Choroid plexus epithelial cell (primary cell): ENCODE measurements at places on chromosomes 12 and 14.

DNA sequence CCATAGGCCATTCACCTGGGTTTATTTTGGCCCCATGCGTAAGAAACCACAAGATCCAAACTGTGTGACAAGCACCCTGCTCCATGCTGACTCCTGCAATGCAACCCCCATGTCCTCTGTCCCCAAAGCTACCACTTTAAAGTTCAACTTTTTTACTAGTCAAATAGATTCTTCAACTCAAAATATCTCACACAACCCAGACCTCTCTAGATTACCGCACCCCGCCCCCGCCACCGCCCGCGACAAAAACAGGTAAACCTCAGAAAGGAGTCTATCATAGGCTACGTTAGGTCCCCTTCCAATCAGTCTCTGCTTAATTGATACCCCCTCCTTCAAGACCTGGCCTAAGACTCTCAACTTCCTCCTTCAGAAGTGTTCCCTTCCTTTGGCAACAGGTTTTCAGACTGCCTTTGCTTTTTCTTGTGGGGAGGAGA, 2.2 kb downstream of the ZFP36L1 start:
- DNase-seq: no peak

- DNase-seq: no peak
Measured at GRCh38 chr14:85010186-85010585, 519.8 kb upstream of the FLRT2 start.

DNA sequence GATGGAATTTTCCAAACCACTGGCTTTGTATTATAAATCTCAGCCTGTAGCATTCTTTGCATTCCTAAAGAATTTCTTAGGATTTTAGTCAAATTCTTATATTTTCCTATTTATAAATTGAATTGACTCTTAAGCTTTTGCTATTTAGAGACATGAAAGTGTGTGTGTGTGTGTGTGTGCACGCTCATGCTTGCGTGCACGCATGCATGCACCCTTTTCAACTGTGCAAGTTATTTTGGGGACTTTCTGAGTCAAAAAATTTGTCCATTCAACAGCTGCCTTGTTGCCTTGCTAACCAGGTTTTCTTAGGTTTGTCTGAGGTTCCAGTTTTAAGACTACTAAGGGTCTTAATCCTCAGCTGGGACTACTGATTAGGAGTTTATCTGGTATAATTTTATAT, 42.6 kb downstream of the GPATCH2L start:
- no peak for DNase-seq

DNA sequence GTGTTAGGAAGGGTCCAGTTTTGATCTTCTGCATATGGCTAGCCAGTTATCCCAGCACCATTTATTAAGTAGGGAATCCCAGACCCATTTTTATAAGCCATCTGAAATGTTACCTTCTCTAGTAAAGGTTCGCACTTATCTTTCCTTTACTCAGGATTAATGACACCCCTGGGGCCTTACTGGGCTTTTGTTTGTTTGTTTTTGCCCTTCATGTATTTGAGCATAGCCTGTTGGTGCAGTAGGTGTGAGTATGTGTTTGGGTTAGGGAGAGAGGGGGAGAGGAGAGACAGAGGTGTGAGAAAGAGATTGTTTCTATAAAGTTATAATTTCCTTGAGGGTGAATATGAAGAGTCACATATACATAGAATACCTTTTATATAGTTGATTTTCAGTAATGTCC, 96.9 kb downstream of the AKAP6 start:
- no peak for DNase-seq

DNA sequence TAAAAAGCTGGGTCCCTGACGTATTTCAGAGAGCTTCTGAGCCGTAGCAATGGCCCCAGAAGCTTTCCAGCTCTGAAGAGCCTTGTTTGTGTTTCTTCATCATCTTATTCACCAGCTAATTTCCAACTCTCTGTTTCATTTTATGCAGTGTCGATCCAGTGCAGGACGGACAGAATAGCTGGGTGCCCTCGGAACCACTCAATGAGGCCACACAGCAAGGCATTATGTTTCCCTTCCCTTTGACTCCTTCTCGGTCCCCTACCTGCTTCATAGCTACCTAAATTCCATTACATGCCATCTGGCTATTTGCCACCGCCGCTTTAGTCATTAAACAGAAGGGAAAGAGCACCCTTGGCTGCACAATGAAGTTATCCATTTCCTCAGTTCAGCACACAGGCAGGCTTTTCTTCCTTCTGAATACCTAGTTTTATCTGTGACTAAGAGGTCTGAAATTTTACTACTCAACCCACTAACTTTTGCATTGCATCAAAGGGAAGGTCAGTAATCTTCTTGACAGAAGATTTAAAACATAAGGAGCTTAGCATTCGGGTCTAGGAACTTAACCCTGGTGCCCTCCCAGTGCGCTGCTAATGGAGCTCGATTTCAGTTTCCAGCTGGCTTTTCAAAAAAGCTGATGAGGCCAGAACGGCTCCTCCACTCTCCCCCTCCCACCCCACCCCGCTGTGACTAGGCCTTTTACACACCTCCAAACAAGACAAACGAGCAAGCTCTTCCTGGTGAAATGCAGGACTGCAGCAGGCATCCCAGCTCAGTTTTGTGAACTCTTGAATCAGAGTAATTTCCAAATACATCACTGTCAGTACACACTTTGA, 176.8 kb downstream of the GXYLT1 start:
- DNase-seq: peak; percentile 11

DNA sequence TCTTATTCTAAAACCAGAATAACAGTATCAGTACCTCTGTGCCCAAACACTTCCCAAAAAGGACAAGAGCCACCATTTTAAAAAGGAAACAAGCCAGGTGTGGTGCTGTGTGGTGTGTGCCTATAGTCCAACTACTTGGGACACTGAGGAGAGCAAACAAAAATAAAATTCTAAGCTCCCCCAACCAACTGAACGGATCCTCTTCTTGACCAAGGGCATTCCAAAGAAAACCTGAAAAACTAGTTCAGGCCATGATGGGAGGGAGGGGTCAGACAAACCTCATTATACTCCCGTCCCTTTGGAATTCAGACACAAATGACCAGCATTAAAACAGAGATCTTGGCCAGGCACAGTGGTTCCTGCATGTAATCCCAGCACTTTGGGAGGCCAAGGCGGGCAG, 20.5 kb downstream of the SLC11A2 start:
- no peak for DNase-seq

DNA sequence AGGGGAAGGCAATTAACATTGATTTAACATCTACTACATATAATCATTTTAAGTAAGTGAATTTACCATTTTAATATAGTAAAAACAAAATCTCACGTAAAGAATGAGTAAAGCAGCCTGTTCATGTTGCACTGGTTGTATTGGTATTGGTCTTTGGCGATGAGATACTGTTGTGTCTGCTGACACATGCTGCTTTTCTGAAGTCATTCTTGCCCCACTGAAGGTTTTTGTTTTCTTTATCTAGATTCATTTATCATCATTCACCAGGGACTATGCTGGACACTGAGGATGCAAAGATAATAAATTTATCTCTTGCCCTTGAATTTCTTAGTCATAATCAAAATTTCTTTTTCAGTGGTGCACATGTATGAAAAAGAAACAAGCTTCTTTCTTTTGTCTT, 246.2 kb upstream of the NPAS3 start:
- DNase-seq: no peak

DNA sequence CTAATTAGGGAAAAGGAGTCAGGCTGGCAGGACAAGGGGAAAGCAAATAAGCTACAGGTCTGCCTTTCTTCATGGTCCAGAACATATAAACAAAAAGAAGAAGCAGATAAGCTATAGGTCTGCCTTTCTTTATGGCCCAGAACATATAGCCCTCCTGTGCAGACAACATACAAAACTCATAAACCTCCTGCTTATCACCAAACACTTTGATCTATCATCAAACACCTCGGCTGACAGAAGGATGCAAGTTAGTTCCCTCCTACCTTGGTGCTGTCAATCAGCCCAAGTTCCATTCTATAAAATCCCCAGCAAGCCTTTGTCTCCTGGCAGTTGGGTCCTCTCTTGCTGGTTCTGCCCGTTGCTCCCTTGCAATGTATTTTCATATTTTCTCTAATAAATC, 23.2 kb downstream of the AMN1 start:
- no peak for DNase-seq

DNA sequence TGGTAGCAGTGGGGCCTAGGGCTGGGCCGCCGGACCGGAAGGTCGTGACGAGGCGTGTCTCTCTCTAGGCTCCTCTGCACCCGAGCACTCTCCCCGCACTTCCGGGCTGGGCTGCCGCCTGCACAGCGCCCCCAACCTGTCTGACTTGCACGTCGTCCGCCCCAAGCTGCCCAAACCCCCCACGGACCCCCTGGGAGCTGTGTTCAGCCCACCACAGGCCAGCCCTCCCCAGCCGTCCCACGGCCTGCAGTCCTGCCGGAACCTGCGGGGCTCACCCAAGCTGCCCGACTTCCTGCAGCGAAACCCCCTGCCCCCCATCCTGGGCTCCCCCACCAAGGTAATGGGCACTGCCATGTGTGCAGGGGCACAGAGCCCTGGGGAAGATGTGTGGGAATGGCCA, 13.3 kb upstream of the PUS1 start:
- DNase-seq: no peak

DNA sequence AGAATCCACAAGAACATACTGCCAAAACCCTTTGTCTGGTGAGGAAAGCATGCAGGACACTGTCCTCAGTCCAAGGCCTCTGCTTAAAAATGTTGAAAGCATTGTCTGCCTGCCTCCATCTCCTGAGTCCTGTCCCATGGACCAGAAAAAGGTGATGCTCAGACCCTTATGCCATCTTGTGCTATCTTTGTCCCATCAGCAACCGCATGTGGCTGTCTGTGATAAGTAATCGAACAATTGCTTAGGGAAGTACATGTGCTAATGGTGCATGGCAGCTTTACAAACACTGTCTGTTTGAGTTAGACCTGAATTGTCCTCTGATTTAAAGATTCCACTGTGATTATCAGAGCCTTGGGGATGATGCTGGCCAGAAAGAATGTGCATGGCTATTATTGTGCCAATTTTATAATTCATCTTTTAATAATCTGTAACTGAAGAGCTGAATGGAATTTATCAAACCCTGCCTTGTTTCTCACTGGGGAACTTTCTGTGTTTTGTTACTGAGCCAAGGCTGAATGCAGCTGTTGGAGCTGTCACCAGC, 177.5 kb downstream of the DACT1 start:
- peak; percentile 74 for DNase-seq

DNA sequence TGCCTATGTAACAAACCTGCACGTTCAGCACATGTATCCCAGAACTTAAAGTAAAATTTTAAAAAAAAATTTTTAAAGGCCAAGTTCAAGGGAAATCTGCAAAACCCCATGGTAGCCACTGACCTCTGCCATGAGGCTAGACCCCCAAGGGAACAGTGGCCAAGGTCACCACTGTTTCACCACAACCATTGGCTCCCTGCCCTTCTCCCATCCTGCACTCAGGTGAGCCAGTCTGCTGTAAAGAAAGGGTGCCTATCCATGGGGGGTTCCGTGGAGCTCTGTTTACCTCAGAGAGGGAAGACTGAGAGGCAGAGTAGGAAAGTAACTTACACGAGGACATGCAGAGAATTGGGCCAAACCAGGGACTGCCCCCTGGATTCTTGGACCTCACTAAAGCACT, 38.6 kb downstream of the VWF start:
- no peak for DNase-seq

- no peak for DNase-seq
Measured at GRCh38 chr14:77120771-77121743, 20.5 kb downstream of the ZDHHC22 start.
